ENCODE measurements at places on chromosomes 1 and 21.

DNA sequence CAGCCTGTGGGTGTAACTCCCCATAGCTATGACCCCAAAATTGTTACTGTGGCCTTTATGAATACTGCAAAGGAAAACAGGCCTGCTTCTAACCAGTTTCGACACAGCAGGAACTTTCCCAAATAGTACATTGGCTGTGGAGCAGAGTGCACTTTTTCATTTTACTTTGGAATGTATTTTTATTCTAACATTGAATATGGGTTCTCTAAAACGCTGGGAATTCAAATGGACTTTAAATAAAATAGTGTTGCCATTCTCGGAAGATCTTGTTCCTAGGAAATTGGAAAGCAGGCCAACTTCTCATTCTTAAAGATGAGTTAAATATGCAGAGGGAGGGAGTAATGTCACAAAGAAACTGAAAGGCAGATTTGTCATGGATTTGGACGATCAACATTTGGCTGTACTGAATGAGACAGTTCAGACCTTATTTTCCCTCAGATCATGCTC lies 39.6 kb upstream of the ARHGAP29 start:
- DNase-seq = no peak

GRCh38 chr1:33393524-33393923 lies 37.4 kb downstream of the PHC2 start:
- no peak for DNase-seq

DNA sequence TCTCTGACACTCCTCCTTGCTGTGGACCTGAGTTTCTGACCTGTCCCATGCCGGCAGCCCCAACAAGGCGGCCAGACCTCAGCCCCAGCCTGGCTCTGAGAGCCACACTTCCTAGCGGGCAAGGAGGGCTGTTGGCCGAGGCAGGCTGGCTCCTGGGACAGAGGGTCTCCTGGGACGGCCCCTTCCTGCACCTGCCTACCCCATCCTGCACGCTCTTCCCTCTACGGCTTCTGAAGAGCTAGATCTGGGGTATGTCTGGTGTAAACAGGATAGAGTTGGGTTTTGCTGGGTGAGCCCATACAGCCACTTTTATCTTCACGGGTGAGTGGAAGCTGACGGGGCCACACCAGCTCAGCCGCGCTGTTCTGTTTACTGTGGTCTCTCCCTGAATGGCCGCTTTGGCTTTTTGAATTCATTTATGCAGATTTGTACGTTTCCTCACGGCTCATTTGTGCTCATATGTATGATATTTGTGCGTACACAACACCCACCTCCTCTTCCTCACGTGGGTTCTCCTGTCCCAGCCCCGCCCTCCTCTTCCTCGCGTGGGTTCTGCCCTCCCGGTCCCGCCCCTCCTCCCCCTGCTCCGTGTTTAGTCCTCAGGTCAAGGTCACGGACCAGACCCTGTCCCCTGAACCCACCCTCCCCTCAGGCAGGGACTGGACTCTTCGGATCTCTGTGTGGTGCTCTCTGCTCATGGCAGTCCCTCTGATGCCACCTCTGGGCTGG lies 34.7 kb upstream of the POFUT2 start:
- DNase-seq = peak; percentile 50

DNA sequence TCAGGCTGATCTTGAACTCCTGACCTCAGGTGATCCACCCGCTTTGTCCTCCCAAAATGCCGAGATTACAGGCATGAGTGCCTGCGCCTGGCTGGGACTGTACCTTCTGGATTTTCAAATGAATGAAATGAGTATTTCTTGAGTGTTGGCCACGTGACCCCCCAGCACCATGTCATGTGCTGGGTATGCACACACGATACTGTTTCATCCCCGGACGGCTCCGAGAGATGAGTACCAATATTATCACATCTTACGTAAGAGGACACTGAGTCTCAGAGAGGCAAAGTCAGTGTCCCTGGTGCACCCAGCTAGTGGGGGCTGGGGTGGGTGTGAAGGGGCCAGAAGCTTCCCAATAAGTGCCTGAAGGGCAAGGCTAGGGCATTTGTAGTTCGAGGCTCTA lies 780 bp upstream of the CROCC start:
- DNase-seq = no peak

- DNase-seq = no peak
Observed at GRCh38 chr1:165153182-165153581, 203.3 kb downstream of the LMX1A start.

- DNase-seq = no peak
Observed at GRCh38 chr1:1161683-1162079, 12.0 kb upstream of the TTLL10 start.

DNA sequence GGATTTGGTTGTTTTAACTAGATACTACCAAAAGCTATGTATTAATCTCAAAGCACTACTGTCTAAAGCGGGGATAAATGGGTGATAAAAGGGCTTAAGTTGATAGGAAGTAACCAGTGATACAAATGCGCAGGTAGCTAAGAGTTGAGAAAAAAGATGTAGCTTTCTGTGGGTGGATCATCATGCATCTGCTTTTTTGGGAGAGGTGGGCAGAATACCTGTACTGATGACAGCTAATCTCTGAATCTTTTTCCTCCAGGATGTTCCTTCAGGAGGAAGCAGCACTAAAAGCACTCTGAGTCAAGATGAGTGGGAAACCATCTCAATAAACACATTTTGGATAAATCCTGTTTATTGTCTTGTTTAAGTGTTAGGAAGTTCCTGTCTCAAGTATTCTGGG lies 1.2 kb downstream of the RPS27 start:
- no peak for DNase-seq

GRCh38 chr1:162207862-162208261 lies 138.4 kb downstream of the NOS1AP start:
- no peak for DNase-seq

DNA sequence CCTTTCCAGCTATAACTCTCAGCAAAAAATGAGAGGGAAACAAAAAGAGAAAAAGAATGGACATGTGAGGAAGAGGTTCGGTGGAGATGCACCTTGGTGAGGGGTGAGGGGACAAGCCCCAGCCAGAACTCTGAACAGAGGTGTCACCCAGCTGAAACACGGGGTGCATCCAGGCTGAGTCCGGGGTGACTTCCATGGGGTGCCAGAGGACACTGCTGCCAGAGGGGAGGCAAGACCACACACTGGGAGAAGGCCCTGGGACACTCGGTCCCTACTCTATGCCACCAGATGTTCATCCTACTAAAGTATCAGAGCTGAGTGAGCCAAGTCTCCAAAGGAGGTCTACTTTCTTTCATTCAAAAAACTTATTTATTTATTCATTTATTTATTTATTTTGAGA lies 36.1 kb upstream of the PPP1R15B start:
- no peak for DNase-seq

GRCh38 chr1:39164256-39164655 lies 40.2 kb upstream of the MACF1 start:
- DNase-seq = no peak
